SK-MEL-5 (cell line): ENCODE measurements at places on chromosomes 16 and 17. TPM values are rescaled to one million over a fixed set of nuclear protein-coding genes. Genes with fewer than 3 reads are reported as not detected.

DNA sequence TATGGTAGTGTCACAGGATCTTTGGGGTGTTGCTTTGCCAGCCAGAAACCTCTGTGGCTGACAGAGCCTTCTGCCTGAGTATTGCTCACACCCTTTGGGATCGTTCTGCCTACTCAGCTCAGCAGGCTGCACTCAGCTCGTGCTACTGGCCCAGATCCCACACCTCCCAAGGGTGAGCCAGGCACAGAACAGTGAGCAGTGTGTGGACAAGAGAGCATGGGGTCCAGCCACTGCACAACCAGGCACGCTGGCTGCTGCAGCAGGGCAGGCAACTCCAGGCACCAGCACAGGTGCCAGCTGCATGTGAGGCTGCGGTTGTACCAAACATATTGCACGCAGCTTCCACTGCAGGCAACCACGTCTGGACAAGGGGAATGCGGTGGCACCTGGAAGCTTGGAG lies 84.9 kb downstream of the CYB561 start:
- no peak for DNase-seq

DNA sequence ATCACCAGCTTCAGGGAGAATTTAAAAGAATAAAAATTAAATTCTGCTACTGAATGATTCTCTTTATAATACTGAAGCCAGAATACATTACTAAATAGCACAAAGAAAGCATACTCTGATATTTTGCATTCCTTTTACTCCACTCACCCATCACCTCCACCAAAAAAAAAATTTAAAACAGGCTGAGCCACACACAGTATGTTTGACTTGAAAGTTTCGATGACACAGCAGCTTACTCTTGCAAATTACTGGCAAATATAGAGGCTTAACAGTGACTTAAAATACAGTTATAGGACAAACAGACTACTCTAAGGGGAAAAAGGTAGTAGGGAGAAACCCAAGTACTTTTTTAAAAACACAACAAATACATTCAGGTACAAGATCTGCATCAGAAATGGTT lies 39.2 kb downstream of the GPATCH8 start:
- no peak for DNase-seq

DNA sequence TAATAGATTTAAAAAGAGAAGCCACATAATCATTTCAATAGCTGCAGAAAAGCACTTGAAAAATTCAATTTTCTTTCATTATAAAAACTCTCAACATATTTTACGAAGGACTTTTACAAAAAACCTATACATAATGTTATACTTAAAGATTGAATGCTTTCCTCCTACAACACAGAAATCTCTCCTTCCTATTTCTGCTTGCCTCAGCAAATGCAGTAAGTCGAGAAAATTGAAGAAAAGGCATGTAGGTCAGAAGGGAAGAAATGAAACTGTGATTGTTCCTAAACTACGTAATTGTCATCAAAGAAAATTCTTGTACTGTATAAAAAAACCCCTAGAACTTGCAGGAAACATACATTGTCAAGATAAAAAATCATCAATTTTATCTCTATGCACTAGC lies 267.1 kb downstream of the BCAS3 start:
- DNase-seq = no peak

- no peak for DNase-seq
Measured at GRCh38 chr17:19973156-19973555, 4.5 kb downstream of the AKAP10 start.

PEMT gene
- 98.3 and 100 TPM in 2 replicates for total RNA-seq

HEATR9 gene
- not detected in 2 replicates for total RNA-seq

SOX8 gene
- total RNA-seq = 14.8 and 16.7 TPM in 2 replicates
